MCF 10A (cell line): ENCODE measurements at places on chromosomes 2 and 18. TPM values are rescaled to one million over a fixed set of nuclear protein-coding genes. Genes with fewer than 3 reads are reported as not detected.

DNA sequence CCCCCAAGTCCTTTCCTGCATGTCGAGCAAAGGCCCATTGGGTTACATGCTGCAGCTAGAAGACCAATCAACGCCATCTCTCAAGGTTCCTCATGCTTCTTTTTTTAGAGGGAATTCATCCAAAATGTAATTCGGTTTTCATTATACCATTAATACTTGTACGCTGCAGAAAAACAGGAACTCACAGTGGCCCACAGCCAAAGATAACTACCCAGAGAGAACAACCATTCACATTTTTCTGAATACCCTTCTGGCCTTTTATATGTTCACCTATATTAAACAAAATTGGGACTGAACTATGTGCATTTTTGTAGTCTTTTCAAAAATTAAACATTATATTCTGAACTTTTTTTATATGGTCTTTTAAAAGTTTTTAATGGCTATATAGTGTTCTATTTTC is 25.8 kb downstream of the FARP2 start:
- DNase-seq, result no peak

DNA sequence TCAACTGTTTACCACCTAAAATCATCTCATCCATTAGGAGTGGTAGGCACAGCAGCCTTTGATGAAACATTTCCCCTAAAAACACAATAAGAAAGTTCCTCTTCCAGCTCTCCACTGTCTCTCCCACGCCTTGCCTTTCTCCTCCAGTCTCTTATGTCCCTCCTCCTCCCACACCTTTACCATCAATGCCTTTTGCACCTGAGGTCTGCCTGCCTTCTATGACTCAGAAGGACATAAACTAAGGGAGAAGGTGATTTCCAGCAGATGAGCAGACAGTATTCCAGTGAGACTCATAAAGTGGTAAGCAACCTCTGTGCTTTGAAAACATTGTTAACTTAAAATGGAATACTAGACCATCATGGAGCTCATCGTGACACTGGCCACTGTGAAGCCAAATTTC is 34.2 kb upstream of the NDUFV2 start:
- peak; percentile 41 for DNase-seq

The SLC9A4 gene
- 0.07 TPM in 1 of 2 replicates, not detected in the other for total RNA-seq

The RND3 gene
- 158 and 182 TPM in 2 replicates for total RNA-seq

The SCYGR4 gene
- not detected in 2 replicates for total RNA-seq

The SALL3 gene
- total RNA-seq, result not detected in 2 replicates
